ENCODE measurements at places on chromosomes 6 and 20. TPM values are rescaled to one million over a fixed set of nuclear protein-coding genes. Genes with fewer than 3 reads are reported as not detected.

DNA sequence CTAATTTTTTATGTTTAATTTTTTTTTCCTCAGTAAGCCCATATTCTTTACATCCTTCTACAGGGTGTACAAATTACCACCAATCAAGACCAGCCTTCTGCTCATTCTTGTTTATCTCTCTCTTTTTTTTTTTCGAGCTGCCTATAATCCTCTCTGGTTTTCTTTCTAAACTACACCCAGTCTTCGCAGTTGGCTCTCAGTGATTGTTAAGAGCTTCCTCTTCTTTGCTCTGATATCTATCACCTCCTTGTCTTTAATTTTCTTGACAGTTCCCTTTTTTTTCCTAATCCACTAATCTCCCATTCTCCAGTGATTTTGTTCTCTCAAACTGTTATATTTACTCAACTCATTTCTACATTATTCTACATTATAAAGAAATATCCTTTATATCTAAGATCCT lies 38.5 kb upstream of the PTPRK start:
- no peak for DNase-seq

DNA sequence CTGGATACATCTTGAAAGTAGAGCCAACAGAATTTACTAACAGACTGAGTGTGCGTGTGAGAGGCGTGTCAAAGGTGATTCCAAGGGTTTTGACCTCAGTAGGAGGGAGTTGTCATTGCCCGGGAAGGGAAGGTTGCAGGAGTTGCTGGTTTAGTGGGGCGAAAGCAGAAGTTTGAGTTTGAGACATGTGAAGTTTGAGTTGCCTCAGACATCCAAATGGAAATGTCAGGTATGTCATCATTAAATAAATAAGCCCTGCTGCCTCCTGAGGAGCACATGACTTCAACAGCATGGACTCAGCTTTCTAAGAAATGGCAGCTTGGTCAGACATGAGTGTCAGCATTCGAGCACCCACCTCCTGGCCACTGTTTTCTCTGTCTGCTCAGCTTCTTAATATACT lies 26.6 kb upstream of the TGM2 start:
- no peak for DNase-seq

DNA sequence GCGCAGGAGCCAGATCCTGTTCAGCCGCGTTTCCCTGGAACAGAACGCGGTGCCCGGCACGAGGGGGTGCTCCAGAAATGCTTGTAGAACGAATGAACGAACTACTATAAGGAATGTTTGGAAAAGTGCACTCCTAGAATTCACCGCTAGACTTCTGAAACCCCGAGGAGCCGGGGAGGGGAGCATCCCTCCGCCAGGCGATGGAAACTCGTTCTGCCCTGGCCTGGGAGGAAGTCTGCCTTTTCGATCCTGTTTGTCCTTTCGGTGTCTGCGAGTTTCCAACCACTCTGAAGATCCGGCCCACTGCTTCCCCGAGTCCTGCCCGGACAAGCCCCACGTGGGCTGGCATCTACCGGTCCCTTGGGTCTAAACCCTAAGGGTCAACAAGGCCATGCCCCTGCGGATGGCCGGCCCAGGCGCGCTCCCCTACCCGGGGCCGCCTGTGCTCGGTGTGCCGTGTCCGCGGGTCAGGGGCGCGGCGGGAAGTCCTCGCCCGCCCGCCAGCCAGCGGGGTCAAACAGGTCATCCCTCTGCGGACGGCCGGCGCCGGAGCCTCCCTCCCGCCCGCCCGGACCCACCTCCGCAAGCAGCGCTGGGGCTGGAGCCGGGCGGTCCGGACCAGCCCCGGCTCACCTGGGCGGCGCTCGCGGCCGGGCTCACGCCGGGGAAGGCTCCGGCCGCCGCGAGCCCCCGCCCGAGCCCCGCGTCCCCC lies 526 bp downstream of the SULF2 start:
- no peak for DNase-seq

DNA sequence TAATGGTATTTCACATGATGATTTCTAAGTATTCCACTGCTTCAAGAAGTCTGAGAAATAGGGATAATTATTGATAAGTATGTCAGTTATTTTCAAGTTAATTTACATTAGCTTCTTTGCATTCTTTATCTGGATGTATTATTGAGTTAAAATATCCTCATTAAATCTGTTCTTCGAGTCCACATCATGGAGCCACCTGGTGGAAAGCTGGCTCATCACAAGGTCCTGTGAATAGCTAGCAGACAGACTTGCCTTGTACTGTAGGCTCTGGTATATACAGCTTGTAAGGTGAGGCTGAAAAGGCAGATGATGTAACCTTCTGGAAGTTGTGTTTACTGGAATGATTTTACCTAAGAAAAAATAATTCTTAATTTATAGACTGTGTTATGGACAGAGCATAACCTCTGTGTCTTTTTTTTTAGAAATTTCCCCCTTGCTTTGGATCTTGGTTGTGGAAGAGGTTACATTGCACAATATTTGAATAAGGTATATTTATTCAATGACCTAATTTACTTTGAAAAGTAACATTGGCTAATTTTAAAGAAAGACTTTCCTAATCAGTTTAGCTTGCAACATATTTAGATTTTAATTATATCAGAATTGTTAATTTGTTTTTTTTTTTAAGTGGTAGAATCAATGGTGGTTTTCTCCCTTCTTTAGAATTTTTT lies 3.5 kb downstream of the NDUFAF5 start:
- DNase-seq = peak; percentile 4

DNA sequence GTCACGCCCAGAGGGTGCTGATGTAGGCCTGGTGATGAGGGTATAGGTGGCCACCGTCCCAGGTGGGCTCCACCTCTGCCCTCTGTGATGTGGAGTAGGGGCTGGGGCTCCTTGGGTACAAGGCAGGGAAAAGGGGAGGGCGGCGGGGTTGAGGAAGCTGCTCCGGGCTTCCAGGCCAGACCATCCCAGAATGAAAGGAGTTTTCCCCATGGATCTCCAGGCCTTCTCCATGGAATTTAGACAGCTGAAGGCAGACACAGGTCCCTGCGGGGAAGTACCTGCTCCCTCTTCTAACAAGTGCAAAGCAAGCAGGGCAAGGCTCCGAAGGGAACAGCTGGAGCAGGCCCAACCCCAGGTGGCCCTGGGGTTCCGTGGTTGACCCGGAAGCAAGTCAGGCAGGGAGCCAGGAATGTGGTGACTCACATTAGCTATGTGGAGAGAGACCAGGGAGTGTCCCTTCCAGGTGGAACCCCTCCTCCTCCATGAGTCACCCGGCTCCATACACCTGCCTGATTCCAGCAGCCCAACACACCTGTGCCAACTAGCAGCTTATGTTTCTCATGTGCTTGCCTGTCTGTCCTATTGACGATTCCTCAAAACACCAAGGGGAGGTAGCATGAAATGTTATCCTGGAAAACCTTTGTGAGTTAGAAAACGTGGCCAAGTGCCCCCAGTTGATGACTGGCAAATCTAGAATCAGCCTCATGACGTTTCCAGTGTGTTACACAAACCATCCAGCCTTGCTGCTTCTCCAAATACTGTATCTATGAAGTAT lies 59.7 kb upstream of the SNX9 start:
- DNase-seq = peak; percentile 46

DNA sequence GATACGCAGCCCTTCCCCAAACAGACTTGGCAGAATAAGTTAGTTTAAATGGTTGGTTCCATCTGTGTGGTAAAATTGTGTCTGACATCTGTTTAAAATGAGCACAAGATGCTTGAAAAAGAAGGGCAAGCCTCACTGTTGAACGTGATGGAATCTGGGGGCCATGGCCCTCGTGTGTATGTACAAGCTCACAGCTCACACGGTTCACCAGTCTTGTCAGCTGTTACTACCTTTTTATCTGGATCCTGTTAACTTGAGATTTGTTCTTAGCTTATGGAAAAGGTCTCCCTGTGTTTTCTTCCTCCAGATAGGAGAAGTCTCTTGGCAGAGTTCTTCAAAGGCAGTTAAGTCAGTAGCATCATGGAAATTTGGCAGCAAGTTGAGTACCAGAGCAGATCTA lies 270.6 kb downstream of the KHDC1L start:
- DNase-seq = no peak

DNA sequence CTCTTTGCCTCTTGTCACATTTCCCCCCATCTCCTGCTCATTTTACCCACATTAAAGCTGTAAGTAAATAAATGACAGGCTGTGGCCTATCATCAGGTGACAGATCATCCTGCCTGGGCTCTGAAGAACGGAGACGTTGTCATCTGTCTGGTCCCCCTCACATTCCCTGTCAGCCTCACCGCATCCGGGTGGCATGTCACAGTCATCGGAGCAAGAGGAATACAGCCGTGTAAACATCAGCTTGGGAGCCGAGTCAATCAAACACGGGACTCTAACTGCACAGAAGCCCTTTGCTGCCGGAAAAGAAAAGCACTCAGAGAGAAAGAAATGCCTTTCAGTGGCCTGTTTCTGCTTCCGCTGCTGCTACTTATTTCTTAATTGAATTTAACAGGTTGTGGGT lies 371.9 kb upstream of the ID4 start:
- no peak for DNase-seq

The MLIP gene
- not detected for total RNA-seq

The EEF1A2 gene
- not detected for total RNA-seq
